Activated CD4-positive, CD25-positive, alpha-beta regulatory T cell treated with anti-CD3 and anti-CD28 coated beads, Interleukin-2, amount 50 U/mL, for 24 hours (primary cell): ENCODE measurements at places on chromosomes 11 and 22.

GRCh38 chr11:95148406-95148805, 58.8 kb downstream of the ENDOD1 start:
- no peak for ATAC-seq

DNA sequence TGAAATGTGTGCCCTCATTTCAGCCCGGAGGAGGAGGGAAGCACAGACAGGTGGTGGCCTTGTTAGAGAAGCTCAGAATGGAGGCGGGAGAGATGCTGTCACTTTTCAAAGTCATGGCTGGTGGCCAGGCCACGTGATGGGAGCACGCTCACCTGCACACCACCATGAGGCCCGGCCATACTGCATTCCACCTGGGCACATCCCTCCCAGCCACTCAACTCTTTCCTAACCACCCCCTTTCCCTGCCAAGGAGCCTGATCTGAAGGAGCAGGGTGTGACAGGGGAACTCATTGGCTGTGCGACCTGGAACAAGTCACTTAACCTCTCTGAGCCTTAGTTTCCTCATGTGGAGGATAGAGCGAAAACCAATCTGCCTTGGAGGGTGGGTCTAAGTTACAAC, 364.5 kb downstream of the CTTN start:
- no peak for ATAC-seq

- ATAC-seq = no peak
Measured at GRCh38 chr22:44594951-44595350, 96.9 kb upstream of the RTL6 start.

- no peak for ATAC-seq
Measured at GRCh38 chr22:40605761-40606160, 30.8 kb downstream of the MRTFA start.

DNA sequence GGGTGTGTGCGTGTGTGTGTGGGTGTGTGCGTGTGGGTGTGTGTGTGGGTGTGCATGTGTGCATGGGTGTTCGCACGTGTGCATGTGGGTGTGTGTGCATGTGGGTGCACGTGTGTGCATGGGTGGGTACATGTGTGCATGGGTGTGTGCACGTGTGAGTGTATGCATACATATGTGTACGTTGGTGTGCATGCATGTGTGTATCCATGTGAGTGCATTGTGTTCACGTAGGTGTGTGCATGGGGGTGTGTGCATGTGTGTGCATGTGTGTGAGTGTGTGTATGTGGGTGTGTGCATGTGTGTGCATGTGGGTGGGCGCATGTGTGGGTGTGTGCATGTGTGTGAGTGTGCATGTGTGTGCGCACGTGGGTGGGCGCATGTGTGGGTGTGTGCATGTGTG, 19.9 kb upstream of the APOBEC3A start:
- no peak for ATAC-seq

DNA sequence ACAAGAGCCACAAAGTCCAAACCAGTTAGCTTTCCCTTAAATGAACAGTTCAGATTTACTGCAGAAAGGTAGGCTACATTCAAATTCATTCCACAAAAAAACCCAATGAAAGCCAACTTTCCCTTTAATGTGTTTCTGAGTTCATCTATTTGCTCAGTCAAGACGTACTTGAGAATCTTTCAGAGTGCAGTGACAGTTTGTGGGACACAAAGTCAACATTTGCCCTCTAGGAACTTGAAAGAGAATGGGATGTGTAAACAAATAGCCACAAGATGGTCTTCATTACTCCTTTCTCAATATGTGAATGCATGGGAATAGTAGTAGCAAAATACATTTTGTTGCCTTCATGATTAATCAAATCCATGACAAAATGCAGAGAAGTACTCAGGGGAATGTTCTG, 15.8 kb downstream of the RTCB start:
- no peak for ATAC-seq

GRCh38 chr22:49812838-49813237, 14.8 kb downstream of the BRD1 start:
- ATAC-seq = no peak

DNA sequence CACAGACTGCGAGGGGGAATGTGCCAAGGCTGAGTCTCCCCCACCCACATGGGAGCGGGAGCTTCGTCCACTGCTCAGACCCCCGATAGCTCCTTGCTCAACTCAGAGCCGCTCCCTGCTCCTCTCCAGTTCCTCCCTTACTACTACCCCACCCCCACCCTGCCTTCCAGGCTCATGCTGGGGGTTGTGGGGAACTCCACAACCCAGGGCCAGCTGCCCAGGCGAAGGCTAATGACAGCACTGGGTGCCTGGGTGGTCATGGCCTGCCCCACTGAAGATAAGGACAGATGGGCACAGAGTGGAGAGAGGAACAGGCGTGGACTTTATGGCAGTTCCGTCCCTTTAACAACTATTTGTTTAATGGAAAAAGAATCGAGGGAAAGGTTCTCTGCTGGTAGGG, 73.7 kb downstream of the PDE2A start:
- ATAC-seq = no peak

DNA sequence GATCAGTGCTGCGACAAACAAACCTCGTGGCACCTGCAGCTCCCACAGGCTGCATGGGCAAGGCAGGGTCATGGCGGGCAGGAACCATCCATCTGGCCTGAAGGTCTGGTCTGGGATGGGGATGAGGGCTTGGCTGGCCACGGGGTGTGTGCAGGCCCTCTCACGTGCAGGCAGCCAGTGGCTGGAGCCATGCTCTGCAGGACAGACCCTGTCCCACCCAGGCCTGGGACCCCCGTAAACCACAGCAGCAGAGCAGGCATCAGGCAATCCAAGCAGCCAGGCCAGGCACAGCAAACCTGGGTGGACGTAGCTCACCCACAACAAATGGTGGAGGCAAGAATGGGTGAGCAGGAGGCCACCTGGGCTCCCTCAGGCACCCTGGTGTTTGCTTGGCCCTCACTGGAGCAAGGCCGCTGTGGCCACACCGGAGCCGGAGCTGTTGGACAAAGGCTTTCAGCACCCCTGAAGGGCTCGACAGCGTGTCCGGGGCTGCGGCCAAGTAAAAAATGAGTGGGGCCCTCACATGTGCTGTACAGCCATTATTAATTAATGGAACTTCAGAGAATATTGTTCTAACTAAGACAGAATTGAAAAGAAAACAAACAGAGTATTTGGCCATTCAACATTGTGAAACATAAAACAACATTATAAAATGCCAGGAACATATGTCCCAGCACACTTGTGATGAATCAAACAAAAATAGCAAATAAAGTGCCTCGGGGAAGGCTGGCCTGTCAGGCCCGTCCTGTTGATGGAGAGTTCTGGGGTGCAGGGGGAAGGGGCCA, 24.0 kb upstream of the GNB1L start:
- ATAC-seq = no peak

GRCh38 chr11:10518123-10518522, 22.9 kb downstream of the RNF141 start:
- no peak for ATAC-seq

DNA sequence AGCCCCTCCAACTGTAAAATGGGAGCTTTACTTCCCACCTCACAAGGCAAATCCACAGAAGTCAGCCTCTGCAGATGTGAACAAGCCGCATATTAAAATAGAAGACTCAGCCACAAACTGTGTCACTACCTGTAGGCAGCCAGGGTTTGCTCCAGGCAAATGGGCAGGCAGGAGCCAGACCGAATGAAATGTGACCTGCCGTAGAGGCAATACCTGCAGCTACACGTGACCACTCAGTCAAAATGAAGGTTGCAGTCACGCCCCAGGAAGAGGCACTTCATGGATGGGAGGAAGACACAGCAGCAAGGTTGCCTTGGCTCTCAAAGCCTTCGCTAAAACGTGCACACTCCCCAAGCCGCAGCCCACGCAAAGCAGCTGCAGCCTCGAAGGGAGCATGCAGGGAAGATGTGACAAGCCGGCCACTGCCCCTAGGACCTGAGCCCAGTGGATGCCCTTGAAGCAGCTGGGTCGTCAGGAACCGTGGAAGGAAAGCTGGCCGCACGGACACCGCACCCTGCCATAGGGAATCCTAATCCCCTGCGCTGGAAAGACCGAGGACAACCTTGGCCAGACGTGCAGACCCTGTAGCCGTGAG, 53.1 kb downstream of the SHANK2 start:
- ATAC-seq = no peak

- ATAC-seq = no peak
Measured at GRCh38 chr11:29914203-29914930, 102.5 kb downstream of the KCNA4 start.

DNA sequence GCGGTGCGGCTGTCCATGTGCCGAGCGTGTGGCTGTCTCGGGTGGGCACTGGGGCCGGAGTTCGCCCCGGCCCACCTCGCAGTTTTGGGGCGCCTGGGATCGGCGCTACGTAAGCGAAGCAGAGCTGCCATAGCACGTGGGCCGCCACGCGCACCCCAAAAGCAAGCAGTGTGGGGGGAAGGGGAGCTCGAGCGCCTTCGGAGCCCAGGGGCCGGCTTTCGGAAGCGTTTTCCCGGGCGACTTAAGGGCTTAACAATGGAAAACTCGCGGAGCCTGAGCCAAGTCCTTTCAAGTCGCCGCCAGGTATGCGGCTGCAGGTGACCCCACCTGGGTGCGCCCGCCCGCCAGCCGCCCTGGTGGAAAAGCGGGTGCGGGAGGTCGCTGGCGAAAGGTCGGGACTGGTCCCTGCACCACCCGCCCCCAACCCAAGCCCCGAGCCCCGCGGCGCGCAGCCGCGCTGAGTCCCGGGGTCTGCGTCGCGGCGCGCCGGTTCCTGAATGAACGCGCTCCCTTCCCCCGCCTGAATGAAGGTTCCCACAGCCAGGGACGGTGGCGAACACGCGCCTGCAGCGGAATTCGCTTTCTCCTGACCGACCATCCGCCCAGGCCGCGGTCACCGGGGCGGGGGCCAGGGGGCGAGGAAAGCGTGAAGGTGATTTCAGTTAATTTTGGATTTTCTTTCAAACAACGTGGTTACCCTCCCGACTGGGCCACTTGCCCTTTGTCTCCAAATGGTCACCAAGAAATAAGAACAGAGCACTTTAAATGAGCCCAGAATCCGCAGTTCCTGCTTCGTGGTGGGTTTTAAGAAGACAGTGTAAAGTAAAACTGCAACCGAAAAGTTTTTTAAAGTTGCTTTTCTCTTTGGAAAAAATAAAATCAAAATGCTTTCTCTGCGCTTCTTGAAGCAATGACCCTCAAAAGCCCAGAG, 2.8 kb upstream of the CCND1 start:
- ATAC-seq = no peak

- peak; percentile 11 for ATAC-seq
Measured at GRCh38 chr22:20524004-20524481, 16.6 kb downstream of the MED15 start.

GRCh38 chr11:74566146-74566960, 26.0 kb upstream of the POLD3 start:
- no peak for ATAC-seq

- ATAC-seq = no peak
Measured at GRCh38 chr22:24550902-24551435, 4.0 kb downstream of the GUCD1 start.

DNA sequence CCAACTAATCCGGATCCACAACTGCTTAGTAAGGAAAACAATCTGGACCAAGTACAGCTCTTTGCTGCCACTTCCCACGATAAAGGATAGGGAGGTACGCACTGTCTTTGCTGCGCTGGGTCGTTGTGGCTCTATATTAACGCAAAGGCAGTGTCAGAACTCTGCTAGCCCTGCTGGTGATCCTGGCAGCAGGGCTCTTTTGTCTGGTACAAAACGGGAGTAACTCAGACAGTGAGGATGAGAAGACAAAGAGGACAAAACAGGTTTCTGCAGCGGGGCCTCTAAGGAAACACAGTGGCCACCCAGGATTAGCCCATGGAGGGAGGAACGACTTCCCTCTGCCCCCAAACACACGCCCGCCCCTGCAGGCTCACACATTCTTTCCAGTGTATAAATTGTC, 26.1 kb downstream of the GAL start:
- no peak for ATAC-seq

GRCh38 chr11:12160680-12161079, 50.3 kb downstream of the MICAL2 start:
- no peak for ATAC-seq

GRCh38 chr11:126647735-126648134, 292.2 kb downstream of the ST3GAL4 start:
- ATAC-seq = no peak

DNA sequence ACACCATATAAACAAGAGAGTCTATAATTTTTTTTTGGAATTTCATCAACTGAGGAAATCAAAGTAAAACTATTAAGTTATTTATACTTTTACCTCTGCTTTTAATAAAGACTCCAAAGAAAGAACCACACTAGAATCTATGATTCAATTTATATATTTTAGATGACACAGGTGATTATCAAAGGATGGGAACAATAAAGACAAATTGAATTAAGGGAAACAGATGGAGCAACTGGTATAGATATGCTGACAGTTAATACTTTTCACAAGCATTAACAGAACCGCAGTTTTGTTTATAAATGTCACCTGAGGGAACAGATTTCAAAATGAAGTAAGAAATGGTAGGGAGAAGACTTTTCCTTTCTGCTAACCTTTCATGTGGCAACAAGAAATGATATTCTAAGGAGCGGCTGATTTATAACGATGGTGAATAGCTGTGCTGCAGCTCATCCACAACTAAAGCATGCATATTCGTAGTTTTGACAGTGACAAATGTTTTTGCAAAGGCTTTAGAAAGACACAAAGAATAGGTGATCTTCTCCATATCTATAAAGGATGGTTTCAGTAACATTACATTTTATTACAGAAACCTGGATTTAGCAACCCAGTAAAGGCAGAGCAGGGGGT, 1502.9 kb upstream of the RAG2 start:
- no peak for ATAC-seq

DNA sequence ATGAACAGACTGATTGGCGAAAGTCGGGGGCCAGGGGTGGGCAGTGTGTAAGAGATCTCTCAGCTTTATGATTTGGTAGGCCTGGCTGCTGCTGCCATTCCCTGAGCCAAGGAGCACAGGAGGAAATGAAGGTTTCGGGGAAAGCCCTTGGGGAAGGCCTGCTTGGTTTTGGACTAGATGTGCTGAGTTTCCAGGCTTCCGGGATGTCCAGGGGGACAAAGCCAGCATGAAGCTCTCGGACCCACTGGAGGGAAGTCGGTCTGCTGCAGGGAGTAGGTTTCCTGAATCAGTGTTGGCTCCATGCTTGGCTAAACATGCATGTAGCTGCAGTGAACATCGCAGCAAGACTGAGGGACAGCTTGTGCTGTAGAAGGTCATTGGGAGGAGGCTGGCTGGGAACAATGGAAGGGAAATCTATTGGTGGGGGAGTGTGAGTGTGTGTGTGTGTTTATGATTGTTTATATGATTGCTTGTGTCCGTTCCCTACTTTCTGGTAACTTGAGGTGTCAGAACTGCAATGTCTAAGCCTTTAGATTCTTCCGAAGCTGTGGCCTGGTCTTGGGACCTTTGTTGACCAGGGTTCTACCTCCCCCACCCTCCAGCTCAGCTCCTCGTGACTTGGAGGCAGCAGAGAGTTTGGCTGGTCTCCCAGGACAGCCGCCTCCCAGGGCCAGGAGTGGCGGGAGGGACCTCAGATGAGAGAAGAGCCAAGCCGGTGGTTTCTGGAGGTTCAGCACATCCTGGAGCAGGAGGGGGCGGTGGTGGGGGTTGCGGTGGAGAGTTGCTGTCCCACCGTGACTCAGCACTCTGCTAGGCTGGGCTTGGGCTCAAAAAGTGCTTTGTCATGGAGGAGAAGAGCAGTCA, 4.0 kb upstream of the FTH1 start:
- ATAC-seq = peak; percentile 25
